ENCODE measurements at places on chromosomes 5 and 9.

DNA sequence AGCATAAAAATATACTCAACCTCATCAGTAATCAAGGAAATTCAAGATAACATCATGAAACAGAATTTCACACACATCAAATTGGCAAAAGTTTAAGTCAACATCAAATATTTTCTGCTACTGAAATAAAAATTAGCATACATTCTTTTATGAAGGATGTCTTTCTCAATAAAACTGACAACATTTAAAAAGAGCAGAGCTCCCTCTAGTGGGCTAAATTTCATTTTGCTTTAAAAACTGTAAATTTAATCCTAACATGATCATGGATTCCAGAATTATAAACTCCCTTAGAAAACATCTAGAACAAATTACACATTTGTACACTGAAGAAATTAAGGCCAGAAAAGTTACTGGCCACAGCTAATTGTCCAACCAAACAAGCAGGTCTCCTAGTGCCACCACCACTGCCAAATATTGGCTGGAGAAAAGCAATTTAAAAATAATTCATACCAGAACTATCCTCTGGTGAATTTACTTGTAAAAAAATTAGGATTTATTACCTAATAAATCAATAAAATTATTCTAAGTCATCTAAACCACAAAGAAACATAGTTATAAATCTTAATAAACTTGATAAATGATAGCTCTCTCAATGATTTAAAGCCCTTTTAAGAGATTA is 31.2 kb downstream of the DEPDC1B start:
- DNase-seq: peak; percentile 31

DNA sequence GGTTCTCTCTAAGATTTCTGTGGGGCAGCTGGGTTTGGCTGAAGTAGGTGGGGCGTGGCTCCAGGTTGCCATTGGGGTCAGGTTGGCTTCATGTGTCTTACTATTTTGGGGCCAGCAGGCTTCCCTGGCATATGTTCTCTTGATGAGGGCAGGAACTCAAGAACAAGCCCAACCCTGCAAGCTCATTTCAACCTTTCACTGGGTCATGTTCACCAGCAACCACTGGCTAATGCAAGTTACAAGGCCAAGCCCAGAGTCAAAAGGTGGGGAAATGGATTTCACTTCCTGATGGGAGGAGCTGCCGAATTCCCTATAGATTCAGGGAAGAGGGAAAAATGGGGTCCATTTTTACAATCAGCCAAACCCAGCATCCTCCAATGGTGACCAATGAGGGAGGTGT is 34.0 kb upstream of the HAND1 start:
- DNase-seq: no peak

DNA sequence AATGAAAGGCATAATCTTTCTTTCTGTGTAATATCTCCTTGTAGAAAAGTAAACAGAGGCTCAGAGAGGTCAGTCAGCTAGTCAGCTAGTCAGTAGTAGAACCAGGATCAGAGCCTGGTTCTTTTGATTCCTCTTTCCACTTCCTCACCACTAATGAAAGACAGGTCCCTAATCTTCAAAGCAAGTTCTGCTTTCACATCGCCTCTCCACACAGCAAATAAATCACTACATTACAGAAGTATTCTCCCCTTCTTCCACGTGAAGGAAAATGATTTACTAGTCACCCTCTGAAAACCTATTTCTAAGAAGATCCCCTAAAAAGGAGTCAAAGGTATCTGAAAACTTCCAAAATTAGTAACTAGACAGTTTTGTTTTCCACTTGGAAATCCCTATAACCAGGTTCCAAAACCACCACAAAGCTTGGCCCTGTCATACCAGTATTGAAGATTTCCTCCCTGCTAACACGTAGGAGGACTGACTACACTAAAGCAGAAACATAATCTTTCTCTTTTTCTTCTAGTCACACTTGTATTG is 140.5 kb upstream of the TARS1 start:
- DNase-seq: no peak

DNA sequence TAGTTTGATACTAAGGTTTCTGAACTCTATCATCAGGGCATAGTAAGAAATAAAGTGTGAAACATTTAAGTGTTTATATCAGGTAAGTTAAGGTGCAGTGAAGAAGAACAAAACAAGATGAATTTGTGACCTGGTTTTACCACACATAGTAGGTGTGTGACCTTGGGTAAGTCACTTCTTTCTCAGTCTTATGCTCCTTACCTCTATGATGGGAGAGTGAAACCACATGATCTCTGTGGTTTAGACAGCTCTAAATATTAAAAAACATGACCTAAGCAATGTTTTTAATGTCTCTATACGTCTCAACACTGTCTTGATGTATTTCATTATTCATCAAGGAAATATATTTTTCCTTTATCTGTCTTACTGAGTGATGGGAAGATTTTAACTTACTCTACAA is 629.6 kb upstream of the DMAC1 start:
- no peak for DNase-seq

GRCh38 chr5:99314721-99315120 is 385.9 kb upstream of the CHD1 start:
- no peak for DNase-seq

GRCh38 chr5:67287510-67288268 is 91.1 kb upstream of the CD180 start:
- DNase-seq: peak; percentile 74

- DNase-seq: no peak
These were observed 6.1 kb downstream of the AFAP1L1 start for GRCh38 chr5:149277801-149278200.

DNA sequence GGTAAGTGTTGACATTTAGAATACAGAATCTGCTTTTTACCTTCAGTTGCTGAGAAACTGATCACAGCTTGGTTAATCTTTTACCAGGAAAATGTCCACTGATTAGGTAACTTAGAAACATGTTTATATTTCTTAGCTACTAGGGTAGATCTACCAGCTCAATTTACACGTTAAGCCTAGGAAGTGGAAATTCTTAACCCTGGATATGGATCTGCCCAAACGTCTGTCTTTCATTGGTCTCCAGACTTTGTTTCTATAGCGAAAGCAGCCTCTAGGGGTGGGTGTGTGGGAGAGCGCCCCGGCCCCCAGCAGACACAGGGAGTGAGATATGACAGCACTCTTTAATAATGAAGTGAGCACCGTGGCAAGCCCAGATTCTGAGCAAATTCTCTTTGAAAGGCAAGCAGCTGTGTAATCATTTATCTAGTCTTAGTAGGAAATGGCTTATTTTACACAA is 141.6 kb upstream of the ZNF608 start:
- no peak for DNase-seq

- DNase-seq: peak; percentile 34
These were observed at the start of gene GLRA1 for GRCh38 chr5:151924564-151925301. TSS of gene GLRA1 (minus strand) at chr5:151924851. CDS start at chr5:151924549, 302 bp downstream.

- DNase-seq: peak; percentile 33
These were observed 84.9 kb downstream of the TRPM3 start for GRCh38 chr9:71036501-71036900.

GRCh38 chr9:32161720-32162119 is 222.7 kb upstream of the ACO1 start:
- no peak for DNase-seq

GRCh38 chr9:131238402-131239021 is 37.8 kb downstream of the FAM78A start:
- DNase-seq: peak; percentile 63

DNA sequence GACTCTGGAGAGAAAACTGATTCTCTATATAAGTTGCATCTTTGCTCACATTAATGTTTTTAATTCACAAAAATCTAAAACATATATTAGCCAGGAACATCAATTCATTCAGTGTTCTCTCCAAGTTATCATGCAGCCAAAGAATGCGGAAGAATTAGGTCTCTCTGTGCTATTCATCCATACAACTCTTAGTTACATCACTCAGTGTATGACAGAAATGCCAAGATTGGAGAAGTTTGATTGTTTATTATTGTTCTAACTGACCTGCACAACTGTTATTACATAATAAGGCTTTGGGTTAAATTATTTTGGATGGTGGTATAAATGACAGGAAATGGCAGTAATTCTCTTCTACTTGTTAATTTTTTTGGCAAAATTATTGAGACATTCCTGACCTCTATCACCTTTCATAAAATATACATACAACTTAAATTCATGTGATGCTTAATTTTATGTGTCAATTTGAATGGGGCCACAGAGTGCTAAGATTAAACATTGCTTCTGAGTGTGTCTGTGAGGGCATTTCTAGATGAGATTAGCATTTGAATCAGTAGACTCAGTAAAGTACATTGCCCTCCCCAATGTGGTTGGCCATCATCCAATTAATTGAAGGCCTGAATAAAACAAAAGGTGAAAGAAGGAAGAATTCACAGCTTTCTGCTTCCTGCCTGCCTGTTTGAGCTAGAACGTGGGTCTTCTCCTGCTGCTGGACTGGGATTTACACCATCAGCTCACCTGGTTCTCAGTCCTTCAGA is 70.2 kb downstream of the NR2F1-AS1 start:
- DNase-seq: no peak

DNA sequence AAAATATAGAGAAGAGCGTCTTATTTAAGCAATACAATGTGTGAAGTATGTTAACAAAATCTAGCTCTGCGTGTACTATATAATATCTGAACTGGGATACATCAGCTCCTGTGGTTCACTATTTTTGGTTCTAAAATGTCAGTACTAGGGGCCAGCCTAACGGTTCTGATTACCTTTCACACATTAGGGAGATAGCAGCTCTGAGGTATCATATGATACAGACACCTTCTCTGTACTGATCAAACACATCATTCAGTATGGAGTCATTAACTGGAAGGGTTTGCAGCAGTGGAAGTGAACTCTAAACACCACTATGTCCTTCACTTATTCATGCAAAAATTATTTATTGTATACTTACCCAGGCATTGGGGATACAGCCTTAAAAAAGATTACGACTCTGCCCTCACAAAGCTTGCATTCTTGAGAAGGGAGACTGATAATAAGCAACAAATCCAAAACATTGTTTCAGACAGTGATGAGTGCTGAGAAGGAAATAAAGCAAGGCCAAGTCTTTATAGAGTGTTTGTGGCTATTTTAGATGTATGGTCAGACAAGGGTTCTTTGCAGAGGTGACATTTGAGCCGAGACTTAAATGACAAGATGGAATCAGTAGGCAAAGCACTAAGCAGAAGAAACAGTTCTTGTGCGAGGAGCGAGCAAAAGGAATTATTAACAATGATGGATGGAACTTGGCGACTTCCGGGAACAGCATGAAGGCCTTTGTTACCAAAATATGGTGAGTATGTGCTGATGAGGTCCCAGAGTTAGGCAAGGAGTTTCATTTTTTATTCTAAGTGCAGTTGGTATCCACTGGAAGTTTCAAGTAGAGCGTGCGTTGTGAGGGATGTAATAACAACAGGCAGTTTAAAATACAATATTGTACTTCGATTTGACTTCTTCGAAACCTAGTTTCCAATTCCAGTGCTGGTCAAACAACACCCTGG is 1.8 kb upstream of the LNPEP start:
- DNase-seq: peak; percentile 26

DNA sequence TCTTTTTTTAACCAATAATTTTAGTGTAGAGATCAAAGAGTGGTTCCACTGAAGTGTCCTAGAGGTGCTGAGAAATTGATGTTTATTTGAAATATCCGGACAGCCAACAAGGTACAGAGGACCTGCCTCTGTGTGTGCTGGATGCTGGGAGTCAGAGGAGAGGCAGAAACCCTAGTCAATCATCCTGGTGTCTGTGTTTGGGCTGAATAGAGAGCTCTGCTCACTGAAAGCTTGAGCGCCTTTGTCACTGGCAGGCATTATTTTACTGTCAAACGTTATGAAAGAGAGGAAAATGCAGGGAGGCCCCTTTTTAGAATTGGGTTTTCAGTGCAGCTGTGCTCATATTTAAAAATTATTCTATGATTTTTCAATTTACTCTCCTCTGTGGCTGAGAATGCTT is 480.3 kb upstream of the TYRP1 start:
- no peak for DNase-seq

DNA sequence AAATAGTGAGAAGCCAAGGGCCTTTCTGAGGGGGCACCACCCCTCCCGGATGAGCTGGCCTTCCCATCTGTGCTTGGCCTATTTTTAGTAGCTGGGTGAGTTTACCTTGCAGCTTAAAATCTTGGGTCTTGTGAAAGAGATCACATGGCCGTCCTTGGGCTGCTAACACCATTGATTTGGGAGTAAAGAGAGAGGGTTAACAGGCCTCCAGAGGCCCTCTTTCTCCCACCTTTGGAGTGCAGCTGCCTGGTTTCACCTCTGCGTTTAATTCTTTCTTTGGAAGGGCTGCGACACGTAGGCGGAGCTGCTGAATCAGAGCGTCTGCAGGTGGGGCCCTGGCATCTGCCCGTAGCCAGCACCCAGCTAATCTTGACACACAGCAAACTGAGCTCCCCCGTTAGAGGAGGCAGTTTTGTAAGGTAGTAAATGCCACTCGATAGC is 12.8 kb downstream of the OLFM1 start:
- DNase-seq: no peak

DNA sequence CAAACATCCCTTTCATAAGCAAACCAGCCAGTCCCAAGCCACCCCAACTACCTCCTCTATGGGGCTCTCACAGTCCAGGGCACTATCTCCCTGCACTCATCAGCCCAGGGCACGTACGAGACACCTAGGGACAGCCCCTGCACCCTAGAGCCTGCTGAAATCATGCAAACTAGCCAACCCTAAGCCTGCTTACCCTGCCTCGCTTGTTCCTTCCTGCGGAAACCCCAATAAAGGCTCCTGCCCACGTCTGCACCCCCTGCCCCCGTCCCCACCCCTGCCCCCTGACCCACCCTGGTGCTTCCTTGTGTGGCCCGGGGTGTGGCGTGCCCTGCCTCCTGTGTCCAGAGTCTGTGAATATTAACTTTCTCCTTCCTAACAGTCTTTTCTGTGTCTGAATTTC is 135.9 kb downstream of the GADD45G start:
- no peak for DNase-seq

DNA sequence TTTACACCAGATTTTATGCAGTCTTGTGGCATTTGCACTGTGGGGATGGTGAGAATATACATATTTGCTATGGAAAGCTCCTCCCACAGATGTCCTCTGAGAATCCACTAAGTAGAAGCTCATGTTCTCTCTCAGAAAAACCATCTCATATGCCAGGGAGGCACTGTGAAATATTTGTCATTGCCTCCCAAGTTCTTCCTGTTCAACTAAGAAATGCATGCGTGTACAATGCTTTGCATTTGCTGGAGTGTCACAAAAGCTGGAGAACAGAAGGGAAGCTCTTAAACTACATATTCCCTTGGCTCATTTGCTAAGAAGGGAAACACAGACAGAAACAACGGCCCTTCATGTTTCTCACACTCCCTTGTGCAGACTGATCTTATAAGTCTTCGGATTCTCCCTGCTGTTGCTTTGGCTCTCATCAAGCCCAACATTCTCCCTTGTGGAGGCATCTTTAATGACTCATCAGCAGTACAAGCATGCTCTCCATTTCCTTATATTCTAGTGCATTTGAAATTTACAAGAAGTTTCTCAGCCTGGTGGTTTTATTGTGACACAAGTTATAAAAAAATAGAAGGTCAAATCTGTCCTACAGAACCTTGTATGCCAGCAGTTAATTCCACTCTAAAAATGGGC is 220.6 kb downstream of the TRIM36 start:
- DNase-seq: no peak

All from astrocyte of the cerebellum (primary cell).